ENCODE measurements at places on chromosomes 7 and 10.
A peak's percentile ranks its signal among the peaks of the same experiment; 100 is the strongest.

DNA sequence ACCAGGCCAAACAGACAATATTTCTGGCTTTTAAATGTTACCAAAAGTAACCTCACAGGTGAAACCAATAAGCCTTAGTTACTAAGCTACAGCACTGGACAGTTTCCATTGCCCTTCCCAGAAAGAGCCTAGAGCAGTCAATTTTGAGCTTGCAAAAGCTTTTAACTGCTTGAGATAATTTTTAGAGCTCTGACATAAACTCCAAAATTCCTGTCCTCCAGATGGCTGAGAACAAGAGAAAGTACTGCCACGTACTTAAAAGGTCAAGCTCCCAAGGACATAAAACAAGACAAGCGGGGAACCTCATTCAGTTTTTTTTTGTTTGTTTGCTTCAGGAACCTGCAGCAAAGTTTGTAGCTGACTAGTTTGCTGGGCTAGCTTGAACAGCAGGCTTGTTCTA, 54.1 kb downstream of the BBS9 start:
- no peak overlapping the region for H3K4me3 ChIP-seq
- no peaks in the 10 kb centered on the region for H3K4me1 ChIP-seq
- DNase-seq: no peak
- H3K36me3 ChIP-seq: no peaks in the 10 kb centered on the region
- H3K27me3 ChIP-seq: no peaks in the 10 kb centered on the region

DNA sequence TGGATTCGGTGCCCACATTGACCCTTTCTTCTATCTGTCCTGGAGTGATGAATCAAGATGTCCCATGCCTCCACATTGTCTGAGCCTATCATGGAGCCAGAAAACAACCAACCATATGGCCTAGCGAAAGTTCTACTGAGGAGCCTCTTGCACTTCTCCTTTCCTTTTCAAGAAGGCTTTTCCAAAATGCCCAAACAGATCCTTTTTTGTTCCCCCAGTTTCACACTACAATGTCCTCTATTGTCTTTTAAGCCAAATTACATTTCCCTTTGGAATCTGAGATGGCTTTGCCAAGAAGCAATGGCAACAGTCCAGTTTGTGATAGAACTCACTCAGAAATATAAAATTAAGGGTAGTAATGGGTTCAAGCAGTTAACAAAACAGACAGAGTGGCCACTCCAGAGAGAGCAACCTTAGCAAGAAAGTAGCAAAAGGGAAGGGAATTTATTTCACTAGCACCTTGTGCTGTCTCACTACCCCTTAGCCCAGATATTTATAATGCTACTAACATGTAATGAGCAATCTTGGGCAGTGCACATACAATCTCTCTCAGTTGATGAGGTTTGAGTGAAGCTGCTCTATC, 194.6 kb upstream of the PDE1C start:
- no peak for DNase-seq
- no peak overlapping the region for H3K4me3 ChIP-seq
- no peaks in the 10 kb centered on the region for H3K27me3 ChIP-seq
- no peaks in the 10 kb centered on the region for H3K36me3 ChIP-seq
- no peak overlapping the region for H3K27ac ChIP-seq

DNA sequence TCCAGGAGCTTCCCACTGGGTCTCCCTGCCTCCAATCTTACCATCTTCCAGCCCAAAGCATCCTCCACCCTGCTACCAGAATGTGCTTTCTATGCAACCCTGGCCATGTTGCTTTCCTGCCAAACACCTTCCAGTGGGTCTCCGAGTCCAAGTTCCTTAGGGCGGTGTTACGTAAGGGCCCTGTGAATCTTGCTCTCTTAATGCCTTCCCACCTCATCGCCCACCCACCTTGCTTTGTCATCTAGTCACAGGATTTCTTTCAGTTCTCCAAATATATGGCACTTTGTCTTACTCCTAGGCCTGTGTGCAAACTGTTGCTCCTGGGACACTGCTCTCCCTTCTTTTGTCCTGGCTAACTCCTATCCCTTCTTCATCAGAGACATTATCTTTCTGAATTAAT, 344.5 kb downstream of the RPS24 start:
- no peaks in the 10 kb centered on the region for H3K36me3 ChIP-seq
- H3K27ac ChIP-seq: no peak overlapping the region
- no peak overlapping the region for H3K4me3 ChIP-seq
- no peak for DNase-seq
- no peaks in the 10 kb centered on the region for H3K27me3 ChIP-seq
- H3K4me1 ChIP-seq: no peaks in the 10 kb centered on the region

- H3K4me3 ChIP-seq: no peak overlapping the region
- H3K27me3 ChIP-seq: no peaks in the 10 kb centered on the region
- no peaks in the 10 kb centered on the region for H3K4me1 ChIP-seq
- no peaks in the 10 kb centered on the region for H3K36me3 ChIP-seq
Measured at GRCh38 chr10:90087197-90088023, 386.0 kb downstream of the KIF20B start.

DNA sequence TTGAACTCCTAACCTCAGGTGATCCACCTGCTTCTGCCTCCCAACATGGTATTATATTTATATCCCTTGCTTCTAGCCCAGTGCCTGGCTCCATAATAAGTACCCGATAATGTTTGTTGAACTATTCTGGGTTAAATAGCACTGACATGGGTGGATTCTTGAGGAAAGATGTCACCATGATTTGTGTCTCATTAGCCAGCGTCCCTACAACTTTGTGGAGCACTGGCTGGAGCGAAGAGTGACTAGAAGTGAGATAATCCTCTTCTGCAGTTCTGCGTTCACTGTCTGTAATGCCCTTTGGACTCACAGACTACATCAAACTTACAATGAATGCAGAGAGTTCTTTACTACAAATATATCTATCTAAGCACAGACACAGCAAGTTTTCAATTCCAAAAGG, 16.9 kb upstream of the AKR1E2 start:
- H3K4me1 ChIP-seq: no peaks in the 10 kb centered on the region
- DNase-seq: no peak
- H3K36me3 ChIP-seq: no peaks in the 10 kb centered on the region
- no peak overlapping the region for H3K4me3 ChIP-seq

GRCh38 chr10:11007476-11008020, 10.1 kb upstream of the CELF2 start:
- H3K4me3 ChIP-seq: no peak overlapping the region
- no peaks in the 10 kb centered on the region for H3K36me3 ChIP-seq
- H3K27me3 ChIP-seq: no peaks in the 10 kb centered on the region
- no peak overlapping the region for H3K27ac ChIP-seq
- DNase-seq: no peak
- peaks cover 4% of the 10 kb centered on the region for H3K4me1 ChIP-seq

DNA sequence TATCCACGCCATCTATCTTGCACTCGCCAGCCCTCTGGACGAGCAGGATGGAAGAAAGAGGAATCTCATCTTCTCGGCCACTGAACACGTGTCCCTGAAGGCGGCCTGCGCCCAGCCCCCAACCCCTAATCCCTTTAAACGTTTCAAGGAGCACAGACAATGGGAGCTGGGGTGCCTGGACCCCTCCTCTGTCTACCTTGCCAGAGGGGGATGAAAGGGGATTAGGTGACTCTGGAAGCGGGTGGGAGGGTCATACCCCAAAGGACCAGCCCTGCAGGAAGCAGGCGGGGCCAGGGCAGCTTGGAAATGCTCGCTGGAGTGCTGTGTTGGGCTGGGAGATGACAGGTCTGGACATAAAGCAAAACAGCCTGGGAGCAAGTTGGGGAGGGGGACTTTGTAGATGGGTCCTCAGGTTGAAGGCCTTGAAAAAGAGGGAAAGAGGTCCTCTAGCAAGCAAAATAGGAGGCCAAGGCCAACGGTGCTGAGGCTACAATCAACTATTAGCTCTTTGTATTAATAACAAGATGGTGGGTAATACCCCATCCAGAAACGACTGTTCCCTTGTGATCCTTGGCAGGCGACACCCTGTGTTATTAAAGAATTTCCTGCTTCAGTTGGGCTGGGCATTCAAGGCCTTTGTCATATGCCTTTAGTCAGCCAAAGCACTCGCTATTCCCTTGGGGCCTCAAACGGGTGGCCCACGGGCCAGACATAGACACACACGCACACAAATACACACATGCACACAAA, 126.5 kb upstream of the UNC5B start:
- no peaks in the 10 kb centered on the region for H3K4me1 ChIP-seq
- peak; percentile 33 for DNase-seq
- H3K36me3 ChIP-seq: no peaks in the 10 kb centered on the region
- no peak overlapping the region for H3K27ac ChIP-seq

DNA sequence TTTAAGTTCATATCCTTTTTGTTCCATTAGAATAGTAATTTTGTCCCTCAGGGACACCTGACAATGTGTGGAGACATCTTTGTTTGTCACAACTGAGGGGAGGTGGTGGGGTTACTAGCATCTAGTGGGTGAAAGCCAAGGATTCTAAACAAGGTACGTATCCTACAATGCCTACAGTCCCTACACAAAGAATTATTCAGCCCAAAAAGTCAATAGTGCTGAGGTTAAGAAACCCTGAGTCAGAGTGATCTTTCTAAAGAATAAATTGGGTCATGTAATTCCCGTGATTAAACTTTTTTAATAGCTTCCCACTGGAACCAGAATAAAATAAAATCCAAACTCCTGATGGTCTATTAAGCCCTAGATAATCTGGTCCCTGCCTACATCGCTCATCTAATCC, 2.7 kb upstream of the ANXA7 start:
- no peak overlapping the region for H3K4me3 ChIP-seq
- peaks cover 19% of the 10 kb centered on the region for H3K4me1 ChIP-seq
- DNase-seq: no peak
- no peak overlapping the region for H3K27ac ChIP-seq
- H3K36me3 ChIP-seq: no peaks in the 10 kb centered on the region

DNA sequence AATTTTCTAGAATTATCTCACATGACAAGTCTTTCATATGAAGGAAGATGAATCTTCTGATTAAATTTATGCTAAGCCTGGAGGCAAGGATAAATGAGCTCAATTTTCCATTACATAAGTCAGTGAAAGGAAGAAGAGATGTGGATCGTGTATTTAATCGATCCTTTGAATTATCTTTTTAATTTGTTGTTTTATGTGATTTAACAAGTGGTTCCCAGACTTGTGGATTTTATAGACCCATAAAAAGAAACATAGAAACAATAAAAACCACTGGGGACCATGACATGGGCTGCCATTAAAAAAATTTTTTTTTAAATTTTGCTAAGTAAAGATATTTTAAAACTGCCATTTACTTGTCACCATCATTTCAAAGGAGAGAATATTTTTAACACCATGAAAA, 45.0 kb downstream of the SLK start:
- H3K4me1 ChIP-seq: no peaks in the 10 kb centered on the region
- H3K27me3 ChIP-seq: no peaks in the 10 kb centered on the region
- H3K4me3 ChIP-seq: no peak overlapping the region
- no peak overlapping the region for H3K27ac ChIP-seq
- H3K36me3 ChIP-seq: peaks cover 74% of the 10 kb centered on the region

DNA sequence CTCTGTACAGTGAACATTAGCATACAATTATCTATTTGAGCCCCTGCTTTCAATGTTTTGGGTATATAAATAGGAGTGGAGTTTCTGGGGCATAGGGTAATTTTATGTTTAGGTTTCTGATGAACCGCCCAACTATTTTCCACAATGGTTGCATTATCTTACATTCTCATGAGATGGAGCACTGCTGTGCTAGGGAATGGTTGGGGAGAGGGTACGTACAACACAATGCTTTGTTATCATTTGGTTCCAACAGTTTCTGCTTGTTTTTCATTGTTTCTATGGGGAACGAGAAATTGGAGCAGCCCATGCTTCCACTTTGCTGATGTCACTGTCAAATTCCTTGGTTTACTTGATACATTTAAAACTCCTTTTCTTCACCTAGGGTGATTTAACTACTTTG, 1115.3 kb downstream of the REEP3 start:
- H3K27ac ChIP-seq: no peak overlapping the region
- no peaks in the 10 kb centered on the region for H3K36me3 ChIP-seq
- H3K27me3 ChIP-seq: no peaks in the 10 kb centered on the region
- no peak for DNase-seq
- H3K4me1 ChIP-seq: no peaks in the 10 kb centered on the region
- no peak overlapping the region for H3K4me3 ChIP-seq

GRCh38 chr10:123568751-123569150, 97.4 kb upstream of the GPR26 start:
- no peak overlapping the region for H3K4me3 ChIP-seq
- H3K36me3 ChIP-seq: no peaks in the 10 kb centered on the region
- peaks cover 35% of the 10 kb centered on the region for H3K27me3 ChIP-seq
- DNase-seq: no peak

DNA sequence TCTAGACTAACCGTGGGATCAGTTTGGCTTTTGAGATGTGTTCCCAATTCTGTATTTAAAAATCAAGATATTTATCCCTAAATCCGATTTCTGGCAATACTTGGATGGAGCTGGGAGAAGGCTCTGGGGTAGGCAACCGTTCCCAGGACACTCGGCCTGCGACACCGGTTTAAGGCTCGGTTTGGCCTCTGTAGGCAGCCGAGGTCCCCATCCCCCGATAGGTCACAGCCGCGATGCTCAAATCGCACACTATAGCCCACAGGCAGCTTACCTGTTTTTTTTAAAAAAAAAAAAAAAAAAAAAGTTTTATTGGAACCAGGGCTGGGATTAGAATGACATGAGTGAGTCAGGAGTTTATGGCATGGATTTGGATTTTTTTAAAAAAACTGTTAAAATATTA, 729 bp upstream of the TAF3 start:
- H3K27ac ChIP-seq: no peak overlapping the region
- DNase-seq: no peak
- peaks cover 7% of the 10 kb centered on the region for H3K36me3 ChIP-seq
- H3K27me3 ChIP-seq: no peaks in the 10 kb centered on the region
- peak overlapping the region; percentile 82 for H3K4me3 ChIP-seq

DNA sequence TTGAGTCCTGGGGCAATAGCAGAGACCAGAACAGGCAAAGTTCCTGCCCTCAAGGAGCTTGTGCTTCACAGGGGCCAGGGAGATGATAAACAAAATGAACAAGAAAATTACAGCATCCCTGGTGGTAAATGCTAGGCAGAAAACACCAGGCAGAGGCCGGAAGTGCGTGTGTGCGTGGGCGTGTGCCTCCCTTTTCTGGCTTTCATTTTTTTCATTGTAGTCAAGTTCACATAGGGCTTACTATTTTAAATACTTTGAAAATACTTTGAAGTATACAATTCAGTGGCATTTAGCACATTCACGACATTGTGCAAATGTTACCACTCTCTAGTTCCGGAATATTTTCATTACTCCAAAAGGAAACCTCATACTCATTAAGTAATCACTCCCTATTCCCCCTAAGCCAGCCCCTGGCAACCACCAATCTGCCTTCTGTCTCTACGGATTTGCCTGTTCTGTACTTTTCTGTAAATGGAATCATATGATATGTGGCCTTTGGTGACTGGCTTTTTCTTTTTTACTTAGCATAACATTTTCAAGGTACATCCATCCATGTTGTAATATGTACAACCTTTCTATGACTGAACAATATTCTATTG, 88.1 kb upstream of the PDCD4 start:
- no peak overlapping the region for H3K27ac ChIP-seq
- H3K27me3 ChIP-seq: no peaks in the 10 kb centered on the region
- H3K4me3 ChIP-seq: no peak overlapping the region
- H3K4me1 ChIP-seq: no peaks in the 10 kb centered on the region
- no peaks in the 10 kb centered on the region for H3K36me3 ChIP-seq

GRCh38 chr7:72435366-72435765, 23.2 kb upstream of the CALN1 start:
- no peak overlapping the region for H3K27ac ChIP-seq
- no peaks in the 10 kb centered on the region for H3K36me3 ChIP-seq
- H3K27me3 ChIP-seq: no peaks in the 10 kb centered on the region
- H3K4me3 ChIP-seq: no peak overlapping the region
- DNase-seq: no peak
- no peaks in the 10 kb centered on the region for H3K4me1 ChIP-seq

GRCh38 chr7:50538478-50538877, 26.7 kb downstream of the DDC start:
- H3K4me1 ChIP-seq: no peaks in the 10 kb centered on the region
- H3K36me3 ChIP-seq: no peaks in the 10 kb centered on the region
- no peak overlapping the region for H3K4me3 ChIP-seq
- H3K27ac ChIP-seq: no peak overlapping the region
- no peaks in the 10 kb centered on the region for H3K27me3 ChIP-seq
